ENCODE measurements at places on chromosomes 7 and 10.

DNA sequence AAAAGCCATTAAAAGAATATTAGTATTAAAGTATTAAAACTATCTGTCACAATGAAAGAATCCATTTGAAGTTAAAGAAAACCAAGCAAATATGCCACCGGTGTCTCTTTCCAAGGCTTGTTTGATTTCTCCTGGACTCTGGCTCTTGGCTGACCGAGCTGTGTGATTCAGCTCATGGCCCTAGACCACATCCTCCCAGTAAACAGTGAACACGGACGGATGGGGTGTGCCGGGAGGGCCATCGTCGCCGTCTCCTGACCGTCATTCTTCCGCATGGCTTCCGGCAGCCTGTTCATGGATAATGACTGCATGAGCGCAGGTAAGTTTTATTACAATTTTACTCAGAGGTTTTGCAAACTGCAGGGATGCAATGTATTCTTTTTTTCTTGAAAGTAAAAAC lies 218.5 kb downstream of the DNAJB6 start:
- H3K4me1 ChIP-seq, result no peaks in the 10 kb centered on the region
- no peaks in the 10 kb centered on the region for H3K36me3 ChIP-seq
- H3K27me3 ChIP-seq, result no peaks in the 10 kb centered on the region
- H3K4me3 ChIP-seq, result no peak overlapping the region
- DNase-seq, result no peak
- H3K27ac ChIP-seq, result no peak overlapping the region

- H3K4me1 ChIP-seq, result no peaks in the 10 kb centered on the region
- H3K27me3 ChIP-seq, result no peaks in the 10 kb centered on the region
- H3K36me3 ChIP-seq, result no peaks in the 10 kb centered on the region
- H3K4me3 ChIP-seq, result no peak overlapping the region
- no peak for DNase-seq
Observed at GRCh38 chr7:88458946-88459345, 152.3 kb upstream of the STEAP4 start.

- no peaks in the 10 kb centered on the region for H3K27me3 ChIP-seq
- DNase-seq, result no peak
- no peaks in the 10 kb centered on the region for H3K4me1 ChIP-seq
- no peak overlapping the region for H3K27ac ChIP-seq
- H3K4me3 ChIP-seq, result no peak overlapping the region
Observed at GRCh38 chr7:26726051-26726450, 138.3 kb downstream of the SKAP2 start.

- H3K4me1 ChIP-seq, result no peaks in the 10 kb centered on the region
- no peak overlapping the region for H3K4me3 ChIP-seq
- H3K27ac ChIP-seq, result no peak overlapping the region
Observed at GRCh38 chr10:91493313-91493712, 83.2 kb downstream of the HECTD2 start.

GRCh38 chr10:29588629-29589421 lies 45.9 kb downstream of the SVIL start:
- peaks cover 66% of the 10 kb centered on the region for H3K4me1 ChIP-seq
- DNase-seq, result no peak
- H3K4me3 ChIP-seq, result no peak overlapping the region
- no peak overlapping the region for H3K27ac ChIP-seq
- no peaks in the 10 kb centered on the region for H3K36me3 ChIP-seq
- no peaks in the 10 kb centered on the region for H3K27me3 ChIP-seq

- no peak for DNase-seq
- peaks cover 5% of the 10 kb centered on the region for H3K27me3 ChIP-seq
Observed at GRCh38 chr7:15684111-15684800, 2.2 kb downstream of the MEOX2 start.

DNA sequence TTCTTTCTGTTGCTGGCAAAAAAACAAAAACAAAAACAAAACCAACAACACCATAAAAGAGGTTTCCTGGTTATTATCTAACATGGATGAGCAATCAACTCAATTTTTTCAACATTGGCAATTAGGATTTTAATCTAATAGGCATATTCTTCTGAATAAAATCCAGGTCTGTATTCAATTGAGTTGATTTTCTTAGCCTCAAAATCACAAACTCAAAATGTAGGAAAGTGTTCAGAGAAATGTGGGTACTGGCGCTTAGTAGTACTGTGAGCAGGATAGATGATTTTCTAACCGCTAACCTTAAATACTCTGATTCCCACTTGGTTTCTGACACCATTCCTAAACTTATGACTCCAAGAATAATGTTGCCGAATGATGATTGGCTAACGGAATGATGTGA lies 5.6 kb downstream of the WNT16 start:
- H3K36me3 ChIP-seq, result no peaks in the 10 kb centered on the region
- no peak for DNase-seq
- peaks cover 10% of the 10 kb centered on the region for H3K4me1 ChIP-seq
- no peaks in the 10 kb centered on the region for H3K27me3 ChIP-seq

GRCh38 chr7:150435390-150436073 lies 14.9 kb upstream of the GIMAP8 start:
- no peak overlapping the region for H3K4me3 ChIP-seq
- H3K27ac ChIP-seq, result no peak overlapping the region
- H3K4me1 ChIP-seq, result no peaks in the 10 kb centered on the region
- DNase-seq, result no peak
- H3K27me3 ChIP-seq, result no peaks in the 10 kb centered on the region

DNA sequence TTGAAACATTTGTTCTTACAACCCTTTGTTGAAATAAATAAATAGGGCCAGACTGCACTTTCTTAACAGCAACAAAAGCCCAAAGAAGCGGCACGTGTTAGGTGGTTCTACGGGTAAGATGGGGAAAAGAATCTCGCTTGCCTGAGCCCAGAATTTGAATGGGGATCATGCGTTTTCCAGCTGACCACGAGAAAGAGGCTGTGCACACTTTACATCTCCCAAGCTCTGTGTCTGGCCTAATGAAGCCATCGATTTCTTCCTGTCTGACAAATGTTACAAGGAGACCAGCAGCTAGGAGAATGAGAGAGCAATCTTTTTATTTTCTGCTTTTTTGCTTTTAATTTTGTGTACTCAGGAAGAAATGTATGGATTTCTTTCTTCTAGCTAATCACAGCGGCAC lies 52.2 kb downstream of the FRMD4A start:
- H3K4me1 ChIP-seq, result no peaks in the 10 kb centered on the region
- H3K36me3 ChIP-seq, result no peaks in the 10 kb centered on the region
- no peak overlapping the region for H3K27ac ChIP-seq
- H3K27me3 ChIP-seq, result no peaks in the 10 kb centered on the region
- H3K4me3 ChIP-seq, result no peak overlapping the region

- no peak overlapping the region for H3K27ac ChIP-seq
- peaks cover 51% of the 10 kb centered on the region for H3K4me1 ChIP-seq
- no peak for DNase-seq
Observed at GRCh38 chr10:50552771-50553535, 70.8 kb downstream of the SGMS1 start.

- no peak overlapping the region for H3K4me3 ChIP-seq
- DNase-seq, result no peak
- H3K27ac ChIP-seq, result no peak overlapping the region
- H3K4me1 ChIP-seq, result peaks cover 62% of the 10 kb centered on the region
Observed at GRCh38 chr10:97514344-97514743, 15.6 kb downstream of the UBTD1 start.

DNA sequence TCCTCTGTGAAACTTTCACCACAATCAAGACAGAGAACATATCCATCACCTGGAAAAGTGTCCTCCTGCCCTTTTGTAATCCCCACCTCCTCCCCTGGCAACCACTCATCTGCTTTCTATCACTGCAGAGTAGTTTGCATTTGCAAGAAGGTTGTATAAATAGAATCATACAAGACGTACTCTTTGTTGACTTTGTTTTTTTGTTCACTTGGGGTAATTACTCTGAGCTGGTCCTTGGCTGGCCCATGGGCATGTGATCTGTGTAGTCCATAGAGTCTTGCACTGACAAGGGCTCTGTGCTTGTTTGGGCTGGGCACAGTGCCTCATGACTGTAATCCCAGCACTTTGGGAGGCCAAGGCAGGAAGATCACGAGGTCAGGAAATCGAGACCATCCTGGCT lies 7.8 kb upstream of the HACD1 start:
- DNase-seq, result no peak
- H3K27ac ChIP-seq, result no peak overlapping the region

DNA sequence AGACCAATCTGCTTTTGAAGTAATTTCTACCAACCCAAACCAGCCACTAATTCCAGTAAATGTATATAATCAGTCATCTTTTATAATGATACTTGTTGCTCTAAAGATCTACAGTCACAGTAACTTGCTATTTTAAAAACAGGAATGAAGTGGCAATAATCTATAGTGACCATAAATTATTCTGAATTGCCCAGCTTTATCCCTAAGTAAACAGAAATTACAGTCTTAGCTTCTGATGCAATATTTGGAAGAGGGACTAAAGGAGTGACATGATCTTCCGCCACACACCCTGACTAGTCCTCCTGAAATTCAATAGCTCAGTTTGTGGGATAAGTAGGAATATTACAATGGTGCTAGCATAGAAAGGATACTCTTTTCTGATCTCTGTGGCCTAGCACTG lies 96.1 kb downstream of the ATE1 start:
- DNase-seq, result no peak
- H3K27me3 ChIP-seq, result no peaks in the 10 kb centered on the region
- no peak overlapping the region for H3K4me3 ChIP-seq
- no peaks in the 10 kb centered on the region for H3K36me3 ChIP-seq
- no peaks in the 10 kb centered on the region for H3K4me1 ChIP-seq
- no peak overlapping the region for H3K27ac ChIP-seq

- H3K27ac ChIP-seq, result no peak overlapping the region
- H3K4me1 ChIP-seq, result peaks cover 14% of the 10 kb centered on the region
- H3K27me3 ChIP-seq, result no peaks in the 10 kb centered on the region
- H3K4me3 ChIP-seq, result no peak overlapping the region
- no peaks in the 10 kb centered on the region for H3K36me3 ChIP-seq
Observed at GRCh38 chr7:131508754-131509486, 47.5 kb downstream of the PODXL start.

DNA sequence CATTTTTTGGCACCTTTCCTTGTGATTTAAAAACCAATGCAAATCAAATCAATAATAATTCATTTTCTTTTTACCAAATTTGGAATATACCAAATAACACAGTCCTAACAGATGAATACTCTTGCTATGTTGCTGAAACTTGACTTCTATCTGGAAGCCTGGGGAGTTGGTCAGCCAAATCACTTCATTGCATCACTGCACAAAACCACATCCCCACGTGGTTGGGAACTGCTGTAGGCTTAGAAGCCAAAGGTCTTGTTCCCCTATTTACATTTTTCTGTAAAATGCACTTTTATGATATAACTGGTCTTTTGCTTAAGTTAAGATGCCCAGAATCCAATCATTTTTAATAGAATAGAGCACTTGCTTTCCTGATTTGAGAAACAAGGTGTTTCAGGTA lies 15.2 kb downstream of the GPR85 start:
- no peaks in the 10 kb centered on the region for H3K36me3 ChIP-seq
- H3K27ac ChIP-seq, result no peak overlapping the region
- no peak for DNase-seq
- no peaks in the 10 kb centered on the region for H3K27me3 ChIP-seq

DNA sequence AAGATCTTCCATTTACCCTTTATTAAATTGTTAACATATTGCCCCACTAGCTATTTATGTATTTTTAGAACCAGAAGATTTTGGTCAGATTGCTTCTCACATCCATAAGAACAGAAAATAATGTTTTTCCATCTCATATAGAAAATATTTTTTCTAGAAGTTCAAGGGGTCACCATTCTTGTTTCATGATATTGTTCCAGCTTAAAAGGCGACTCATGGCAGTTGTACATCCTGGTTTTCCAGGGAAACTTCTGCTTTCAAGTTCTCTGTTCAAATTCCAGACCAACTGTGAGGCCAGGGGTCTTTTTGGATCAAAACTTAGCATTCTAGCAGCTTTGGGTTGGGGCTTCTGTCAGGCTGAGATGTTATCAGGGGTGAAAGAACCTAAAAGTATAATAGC lies 84.4 kb downstream of the LRRC4 start:
- no peaks in the 10 kb centered on the region for H3K4me1 ChIP-seq
- DNase-seq, result no peak
- no peak overlapping the region for H3K4me3 ChIP-seq
- no peak overlapping the region for H3K27ac ChIP-seq
- no peaks in the 10 kb centered on the region for H3K36me3 ChIP-seq

DNA sequence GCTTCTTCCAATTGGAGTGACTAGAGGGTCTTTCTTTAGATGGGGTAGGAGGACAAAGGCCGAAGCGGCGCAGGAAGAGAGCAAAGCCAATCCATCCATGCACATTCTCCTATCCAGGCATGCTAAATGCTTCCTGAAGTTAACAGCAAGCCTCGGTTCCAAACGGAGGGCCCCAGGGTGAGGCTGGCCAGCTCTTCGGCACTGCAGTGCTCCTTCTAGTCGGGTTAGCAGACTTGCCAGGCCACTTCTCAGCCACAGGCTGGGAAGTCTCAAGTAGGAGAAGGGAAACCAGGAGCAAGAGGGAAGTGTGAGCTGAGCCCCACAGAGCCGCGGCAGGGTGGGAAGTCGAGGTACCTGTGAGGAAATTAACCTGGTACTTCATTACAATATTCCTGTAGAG lies 253.8 kb upstream of the INHBA start:
- H3K36me3 ChIP-seq, result no peaks in the 10 kb centered on the region
- no peak overlapping the region for H3K4me3 ChIP-seq

GRCh38 chr7:149704507-149704906 lies 68.9 kb downstream of the ZNF467 start:
- DNase-seq, result no peak
- H3K4me1 ChIP-seq, result no peaks in the 10 kb centered on the region
- no peaks in the 10 kb centered on the region for H3K36me3 ChIP-seq
- no peak overlapping the region for H3K27ac ChIP-seq
- H3K4me3 ChIP-seq, result no peak overlapping the region
- no peaks in the 10 kb centered on the region for H3K27me3 ChIP-seq

DNA sequence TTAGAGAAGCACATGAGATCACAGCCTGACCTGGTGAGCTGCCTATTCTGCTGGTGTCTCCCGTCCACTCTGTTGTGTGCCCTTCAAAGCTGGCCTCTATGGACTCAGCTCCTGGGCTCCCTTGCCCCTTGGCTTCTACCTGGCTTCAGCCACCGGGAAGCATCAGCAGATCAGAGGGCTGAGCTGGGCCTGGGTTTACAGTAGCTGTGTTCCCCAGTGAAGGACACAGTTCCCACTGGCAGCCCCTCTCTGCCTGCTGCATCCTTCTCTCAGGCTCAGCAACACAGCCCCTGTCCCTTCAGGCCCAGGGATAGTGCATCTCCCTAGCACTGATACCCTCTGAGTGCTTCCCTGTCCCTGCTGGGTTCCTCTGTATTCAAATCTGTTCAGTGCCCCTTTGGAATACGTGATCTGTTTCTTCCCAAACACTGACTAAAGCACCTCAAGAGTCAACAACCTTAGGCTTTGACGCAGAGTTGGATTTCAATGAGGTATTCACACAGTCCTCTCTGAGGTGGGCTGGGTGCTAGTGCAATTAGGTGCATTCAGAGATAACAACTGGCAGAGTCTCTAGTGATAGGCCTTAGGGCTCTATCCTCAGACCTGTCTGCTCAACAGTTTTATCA lies 109.8 kb downstream of the GRID1 start:
- no peak overlapping the region for H3K27ac ChIP-seq
- H3K27me3 ChIP-seq, result no peaks in the 10 kb centered on the region
- H3K4me3 ChIP-seq, result no peak overlapping the region
- no peaks in the 10 kb centered on the region for H3K36me3 ChIP-seq
- no peaks in the 10 kb centered on the region for H3K4me1 ChIP-seq

Measured in vagina (tissue), 2 donors.